Stimulated activated CD4-positive, alpha-beta T cell treated with anti-CD3 and anti-CD28 coated beads, Interleukin-15, amount 100 ng/mL, for 48 hours (primary cell): ENCODE measurements at places on chromosomes 6 and 20.

DNA sequence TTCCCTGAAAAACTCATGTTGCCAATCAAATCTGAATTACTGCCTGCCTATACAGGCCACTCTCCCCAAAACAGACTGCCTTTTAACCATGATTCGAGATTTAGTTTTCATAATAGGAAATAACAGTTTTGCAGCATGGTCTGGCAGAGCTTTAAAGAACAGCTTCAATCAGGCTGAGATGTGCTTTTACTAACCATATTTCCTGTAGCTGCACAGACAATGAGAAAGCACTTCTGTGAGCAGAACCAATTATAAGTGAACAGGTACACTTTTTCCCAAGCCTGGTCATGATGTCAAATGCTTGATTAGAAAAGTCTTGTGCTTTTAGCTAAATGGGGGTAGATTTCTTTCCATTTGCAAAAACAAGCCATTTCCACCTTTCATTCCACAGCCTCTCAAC is 108.2 kb downstream of the THEMIS start:
- no peak for DNase-seq

DNA sequence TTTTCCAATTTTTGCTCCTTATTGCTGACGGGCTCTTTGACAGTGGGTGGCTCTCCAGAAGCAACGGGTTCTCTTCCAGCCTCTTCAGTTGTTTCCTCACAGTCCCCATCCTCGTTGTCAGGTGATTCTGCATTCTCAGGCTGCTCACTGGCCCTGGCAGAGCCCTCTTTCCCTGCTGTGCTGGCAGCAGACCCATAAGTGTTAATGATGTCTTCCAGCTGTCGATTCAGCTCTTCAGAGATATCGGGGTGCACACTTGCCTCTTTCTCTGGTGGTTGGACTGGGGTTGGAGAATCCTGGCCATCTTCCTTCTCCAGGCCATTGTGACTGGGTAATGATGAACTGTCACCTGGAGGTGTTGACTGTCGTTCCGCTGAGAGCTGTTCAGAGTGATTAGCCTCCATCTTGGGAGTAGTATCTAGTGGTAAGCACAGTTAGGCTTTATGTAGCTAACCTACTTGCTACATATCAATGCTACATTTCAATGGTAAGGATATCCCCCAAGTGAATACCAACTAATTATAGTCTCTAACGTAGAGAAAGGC is 3.2 kb downstream of the TXLNB start:
- DNase-seq: no peak

DNA sequence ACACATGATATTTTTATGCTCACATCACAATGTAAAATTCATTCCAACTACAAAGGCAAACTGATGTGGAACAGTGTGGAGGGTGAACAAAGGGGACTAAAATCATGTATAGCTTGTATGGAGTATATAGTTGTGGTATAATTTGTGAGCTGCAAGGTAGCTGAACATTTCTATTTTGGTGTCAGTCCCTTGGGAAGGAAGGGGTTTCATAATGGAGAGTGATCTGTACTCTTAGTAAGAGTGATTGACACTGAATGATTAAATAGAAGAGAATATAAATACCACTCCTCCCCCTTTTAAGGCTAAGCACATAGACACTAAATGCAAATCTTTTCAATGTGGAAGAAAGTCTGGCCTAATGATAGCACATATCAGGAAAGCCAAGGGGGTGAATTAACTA is 104.6 kb downstream of the POPDC3 start:
- DNase-seq: no peak

DNA sequence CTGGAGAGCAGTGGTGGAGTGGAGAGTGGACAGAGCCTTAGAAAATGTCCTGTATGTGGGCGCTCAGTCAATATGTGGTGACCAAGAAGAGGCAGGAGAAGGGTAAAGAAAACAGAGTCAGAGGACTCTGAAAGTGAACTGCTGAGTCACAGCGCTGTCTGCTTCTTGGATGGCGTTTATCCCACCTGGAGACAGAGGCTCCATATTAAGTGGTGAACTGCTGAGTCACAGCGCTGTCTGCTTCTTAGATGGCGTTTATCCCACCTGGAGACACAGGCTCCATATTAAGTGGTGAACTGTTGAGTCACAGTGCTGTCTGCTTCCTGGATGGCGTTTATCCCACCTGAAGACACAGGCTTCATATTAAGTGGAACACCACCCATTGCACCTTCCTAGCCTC is 119.3 kb upstream of the RALGAPA2 start:
- no peak for DNase-seq

DNA sequence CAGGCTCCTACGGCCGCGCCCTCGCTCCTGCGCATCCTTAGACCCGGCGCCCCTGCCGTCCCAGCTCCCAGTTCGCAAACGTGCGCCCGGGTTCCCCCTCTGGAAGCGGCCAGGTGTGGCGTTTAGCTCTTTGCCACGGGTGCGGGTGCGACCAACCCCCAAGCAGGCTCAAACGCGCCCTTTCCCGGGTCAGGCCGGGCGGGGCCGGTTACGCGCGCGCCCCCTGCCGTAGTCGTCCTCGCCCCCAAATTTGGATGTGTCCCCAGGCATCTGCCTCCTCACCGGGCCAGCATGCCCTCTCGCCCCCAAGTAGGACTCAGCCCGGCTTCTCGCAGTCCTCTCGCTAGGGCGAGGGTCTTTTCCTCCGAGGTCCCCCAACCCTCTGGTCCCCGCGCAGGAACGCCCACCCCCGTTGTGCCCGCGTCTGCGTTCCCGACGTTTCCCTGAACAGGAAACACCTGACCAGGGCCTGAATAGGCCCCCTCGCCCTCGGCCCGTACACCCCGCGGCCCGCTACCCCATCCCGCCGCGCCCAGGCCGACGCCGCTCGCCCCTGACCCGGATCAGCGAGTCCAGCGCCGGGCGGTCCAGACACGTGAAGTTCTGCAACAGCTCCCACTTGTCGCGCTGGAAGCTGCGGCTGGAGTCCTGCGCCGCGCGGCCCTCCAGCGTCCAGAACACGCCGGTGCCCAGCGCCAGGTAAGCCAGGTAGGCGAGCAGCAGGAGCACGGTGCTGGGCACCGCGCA is 520 bp downstream of the KCNK17 start:
- DNase-seq: no peak

GRCh38 chr20:52779125-52779524 is 193.0 kb upstream of the TSHZ2 start:
- no peak for DNase-seq

GRCh38 chr20:50267866-50268219 is 77.2 kb downstream of the CEBPB start:
- no peak for DNase-seq

GRCh38 chr6:161837854-161838253 is 564.0 kb upstream of the AGPAT4 start:
- DNase-seq: no peak

- DNase-seq: no peak
These were observed 32.9 kb downstream of the PGM3 start for GRCh38 chr6:83160167-83160566.

DNA sequence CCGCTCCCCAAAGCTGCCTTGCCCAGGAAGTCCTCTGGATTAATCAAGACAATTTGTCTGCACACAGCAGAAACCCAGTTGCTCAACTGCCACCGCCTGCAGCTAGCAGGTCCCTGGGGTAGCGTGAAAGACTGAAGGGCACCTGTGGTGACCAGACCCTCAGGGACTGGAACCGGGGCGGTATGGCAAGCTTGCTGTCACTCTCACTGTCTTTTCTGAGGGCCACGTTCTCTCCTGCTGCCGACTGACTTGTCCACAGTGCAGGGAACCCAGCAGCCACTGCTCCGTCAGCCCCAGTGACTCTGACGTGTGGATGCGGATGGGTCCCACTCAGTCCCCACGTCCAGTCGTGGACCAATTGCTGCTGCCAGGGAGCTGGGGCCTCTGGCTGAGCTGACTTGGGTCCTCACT is 72.8 kb upstream of the PMEPA1 start:
- DNase-seq: no peak

DNA sequence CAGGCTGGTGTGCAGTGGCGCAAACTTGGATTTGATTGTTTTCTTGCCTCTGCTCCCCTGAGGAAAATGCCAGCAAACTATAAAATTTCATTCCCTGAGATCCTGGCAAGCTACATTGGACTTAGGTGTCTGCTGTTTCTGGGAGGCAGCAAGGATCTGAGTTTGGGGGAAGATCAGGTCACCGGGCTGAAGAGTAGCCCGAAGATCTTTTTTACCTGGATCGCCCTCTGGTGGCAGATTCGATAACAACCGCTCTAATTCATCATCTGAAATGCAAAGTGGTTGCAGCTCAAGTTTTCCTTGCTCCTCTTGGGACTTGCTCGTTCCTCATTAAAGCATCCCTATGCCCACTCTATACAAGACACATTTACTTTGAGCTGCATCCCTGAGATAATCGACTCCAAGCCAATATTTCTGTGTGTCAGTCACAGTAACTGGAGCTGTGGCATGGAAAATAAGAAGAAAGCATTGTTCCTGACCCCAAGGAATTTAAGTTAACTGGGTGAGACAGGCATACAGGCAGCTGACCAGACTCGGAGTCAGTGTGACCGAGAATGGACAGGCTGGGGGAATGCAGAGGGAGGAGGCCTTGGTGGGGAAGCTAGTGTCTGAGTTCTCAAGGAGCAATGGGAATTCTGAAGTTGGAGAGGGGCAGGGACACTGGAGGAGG is 131.8 kb upstream of the PROKR2 start:
- peak; percentile 32 for DNase-seq

- no peak for DNase-seq
These were observed 12.1 kb downstream of the TMEM181 start for GRCh38 chr6:158571826-158572652.

- DNase-seq: no peak
These were observed 17.5 kb downstream of the TGM3 start for GRCh38 chr20:2313316-2313715.

DNA sequence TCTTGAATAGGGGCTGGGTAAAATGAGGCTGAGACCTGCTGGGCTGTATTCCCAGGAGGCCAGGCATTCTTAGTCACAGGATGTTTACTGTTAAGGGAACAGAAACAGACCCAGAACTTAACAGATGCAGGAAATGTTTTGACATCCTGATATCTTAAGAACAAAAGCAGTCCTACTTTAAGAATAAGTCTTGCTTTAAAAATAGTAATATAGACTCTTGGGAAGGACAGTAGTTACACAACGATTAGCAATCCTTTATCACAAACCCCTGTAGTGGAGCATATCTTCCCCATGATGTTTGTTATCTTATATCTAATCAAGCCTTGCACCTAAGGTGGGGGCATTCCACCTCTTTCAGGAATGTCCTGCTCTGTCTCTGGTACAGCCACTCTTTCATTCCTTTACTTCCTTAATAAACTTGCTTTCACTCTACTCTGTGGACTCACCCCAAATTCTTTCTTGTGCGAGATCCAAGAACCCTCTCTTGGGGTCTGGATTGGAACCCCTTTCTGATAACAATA is 493.7 kb upstream of the SULF2 start:
- no peak for DNase-seq

- DNase-seq: no peak
These were observed 105.7 kb downstream of the RNASET2 start for GRCh38 chr6:166850677-166851076.

GRCh38 chr6:108366236-108366635 is 71.4 kb downstream of the AFG1L start:
- no peak for DNase-seq

DNA sequence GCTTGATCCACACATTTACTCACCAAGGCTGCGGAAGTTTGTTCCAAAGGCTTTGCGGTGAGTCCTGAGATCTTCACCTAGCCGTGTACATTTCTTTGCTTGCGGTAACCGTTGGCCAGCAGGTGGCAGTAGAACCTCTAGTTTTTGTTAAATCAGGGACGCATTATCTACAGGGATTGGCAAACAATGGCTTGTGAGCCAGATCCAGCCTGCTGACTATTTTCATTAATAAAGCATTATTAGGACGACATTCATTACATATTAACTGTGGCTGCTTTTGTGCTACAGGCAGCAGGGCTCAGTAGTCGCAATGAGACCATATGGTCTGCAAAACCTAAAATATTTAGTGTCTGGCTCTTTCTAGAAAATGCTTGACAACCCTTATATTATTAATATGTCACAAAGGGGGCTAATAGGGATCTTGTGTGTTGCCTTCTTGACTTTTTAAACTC is 174.1 kb downstream of the DOK5 start:
- peak; percentile 56 for DNase-seq

GRCh38 chr20:62489186-62489931 is 13.6 kb upstream of the GATA5 start:
- DNase-seq: no peak

GRCh38 chr6:147244832-147245231 is 40.6 kb downstream of the STXBP5 start:
- no peak for DNase-seq

DNA sequence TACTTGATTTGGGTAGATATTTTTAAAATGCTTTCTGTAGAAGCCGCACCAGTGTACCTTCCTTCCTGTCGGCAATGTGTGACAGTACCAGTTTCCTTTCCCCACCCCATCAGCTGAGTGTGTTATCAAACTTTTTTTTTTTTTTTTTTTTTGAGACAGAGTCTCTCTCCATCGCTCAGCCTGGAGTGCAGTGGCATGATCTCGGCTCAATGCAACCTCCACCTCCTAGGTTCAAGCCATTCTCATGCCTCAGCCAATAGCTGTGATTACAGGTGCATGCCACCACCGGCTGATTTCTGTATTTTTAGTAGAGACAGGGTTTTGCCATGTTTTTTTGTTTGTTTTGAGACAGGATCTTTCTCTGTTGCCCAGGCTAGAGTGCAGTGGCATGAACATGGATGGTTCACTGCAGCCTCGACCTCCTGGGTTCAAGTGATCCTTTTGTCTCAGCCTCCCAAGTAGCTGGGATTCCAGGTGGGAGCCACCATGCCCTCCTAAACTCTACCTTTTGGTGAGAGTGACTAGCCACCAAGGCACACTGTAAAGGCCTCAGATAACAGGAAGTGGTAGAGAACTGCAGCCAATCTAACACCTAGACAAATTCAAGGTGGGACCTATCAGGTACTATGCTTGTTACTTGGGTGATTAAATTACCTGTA is 26.5 kb upstream of the ZBTB22 start:
- no peak for DNase-seq

DNA sequence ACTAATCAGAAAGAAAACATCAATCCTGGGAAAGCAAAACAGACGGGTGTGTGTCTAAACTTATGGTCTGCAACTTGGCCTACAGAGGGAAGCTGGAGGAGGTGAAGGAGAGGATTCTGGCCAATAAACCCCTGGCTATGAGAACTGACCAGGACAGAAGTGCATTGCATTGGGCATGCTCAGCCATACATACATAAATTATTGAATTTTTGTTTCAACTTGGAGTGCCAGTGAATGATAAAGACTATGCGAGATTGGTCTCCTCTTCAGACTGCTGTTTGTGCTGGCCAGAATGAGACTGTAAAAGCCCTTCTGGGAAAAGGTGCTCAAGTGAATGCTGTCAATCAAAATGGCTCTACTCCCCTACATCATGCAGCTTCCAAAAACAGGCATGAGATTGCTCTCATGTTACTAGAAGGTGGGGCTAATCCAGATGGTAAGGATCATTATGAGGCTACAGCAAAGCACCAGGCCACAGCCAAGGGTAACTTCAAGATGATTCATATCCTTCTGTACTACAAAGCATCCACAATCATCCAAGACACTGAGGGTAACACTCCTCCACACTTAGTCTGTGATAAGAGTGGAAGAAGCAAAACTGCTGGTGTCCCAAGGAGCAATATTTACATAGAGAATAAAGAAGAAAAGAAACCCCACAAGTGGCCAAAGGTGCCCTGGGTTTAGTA is 17.4 kb downstream of the ADNP start:
- DNase-seq: no peak
